ENCODE measurements at places on chromosomes 16 and 17.
A peak's percentile ranks its signal among the peaks of the same experiment; 100 is the strongest.

DNA sequence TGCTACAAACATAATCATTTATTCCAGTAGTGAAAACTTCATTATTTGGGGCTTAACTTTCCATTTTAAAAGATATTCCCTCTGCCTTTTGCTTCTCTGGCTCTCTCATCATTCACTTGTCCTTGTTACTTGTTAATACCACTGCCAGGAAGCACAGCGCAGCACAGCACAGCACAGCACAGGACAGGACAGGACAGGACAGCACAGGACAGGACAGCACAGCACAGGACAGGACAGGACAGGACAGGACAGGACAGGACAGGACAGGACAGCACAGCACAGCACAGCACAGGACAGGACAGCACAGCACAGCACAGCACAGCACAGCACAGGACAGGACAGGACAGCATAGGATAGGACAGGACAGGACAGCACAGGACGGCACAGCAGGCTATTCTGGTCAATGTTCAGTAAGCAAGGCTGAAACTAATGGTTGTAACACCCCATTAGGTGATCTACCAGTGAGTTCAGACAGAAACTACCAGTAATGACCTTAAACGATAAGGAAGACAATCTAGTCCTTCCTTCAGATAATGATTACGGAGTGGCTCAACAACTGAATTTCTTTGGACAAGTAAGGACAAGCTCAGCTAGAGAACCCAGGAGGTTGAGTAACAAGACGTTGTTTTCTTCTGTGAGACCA lies 31.9 kb downstream of the COG1 start:
- DNase-seq, result no peak

- no peak for DNase-seq
These were observed 38.4 kb downstream of the PTRH2 start for GRCh38 chr17:59668816-59669215.

DNA sequence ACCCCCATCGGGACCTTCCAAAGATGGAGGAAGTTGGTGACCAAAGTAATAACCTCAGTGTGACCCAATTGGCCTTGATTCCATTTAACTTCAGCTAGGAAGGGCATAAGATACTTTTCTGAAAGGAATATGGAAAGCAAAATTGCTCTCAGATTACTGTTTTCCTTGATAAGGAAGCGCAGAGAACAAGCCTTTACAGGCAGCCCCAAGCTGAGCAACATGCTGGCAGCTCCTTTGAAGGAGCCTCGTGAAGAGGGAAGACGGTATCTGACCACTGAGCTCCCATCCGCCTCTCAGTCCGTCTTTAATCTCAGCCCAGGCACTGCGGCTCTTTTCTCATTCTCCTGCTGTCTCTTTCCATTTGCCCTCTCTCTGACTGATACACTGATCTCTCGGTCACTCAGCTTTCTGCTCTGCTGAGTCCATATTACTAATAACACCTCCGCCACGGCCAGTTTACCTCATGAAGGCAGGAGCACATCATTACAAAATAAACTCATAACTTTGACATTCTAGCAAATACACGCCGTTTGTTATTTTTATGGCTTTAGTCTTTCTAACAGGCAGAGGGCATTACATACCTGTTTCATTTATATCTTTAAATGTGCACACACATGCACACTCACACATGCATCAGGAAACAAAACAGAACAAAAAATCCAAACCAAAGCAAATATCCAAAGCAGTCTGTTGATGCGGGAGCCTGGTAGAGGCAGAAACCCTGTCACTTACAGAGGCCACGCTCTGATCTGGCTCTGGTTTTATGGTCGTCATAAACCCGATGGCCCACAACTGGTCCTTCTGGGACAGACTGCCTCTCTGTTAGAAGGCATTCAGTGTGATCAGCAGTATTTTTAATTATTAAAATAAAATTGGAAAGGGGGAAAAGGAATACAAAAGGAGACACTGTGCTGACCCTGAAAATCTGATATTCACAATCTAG lies 183.2 kb downstream of the AATF start:
- no peak for DNase-seq

- peak; percentile 85 for DNase-seq
These were observed 1.4 kb upstream of the HES7 start for GRCh38 chr17:8125154-8125946.

DNA sequence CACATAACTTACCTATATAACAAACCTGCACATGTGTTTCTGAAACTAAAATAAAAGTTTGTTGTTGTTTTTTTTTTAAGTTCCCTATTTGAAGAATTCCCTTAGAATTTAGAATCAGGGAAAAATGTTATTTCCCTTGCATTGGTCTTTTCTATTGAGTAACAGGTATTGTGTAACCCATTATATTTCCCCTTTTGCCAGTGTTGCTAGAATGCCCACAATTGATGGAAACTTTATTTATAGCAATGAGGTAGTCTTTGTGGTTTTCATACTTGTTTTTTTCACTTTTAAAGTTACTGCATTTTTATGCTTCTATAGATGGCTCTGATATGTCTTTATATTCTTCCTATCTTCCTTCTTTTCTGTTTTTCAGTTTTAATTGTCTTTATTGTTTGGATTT lies 3.9 kb downstream of the NLRP1 start:
- DNase-seq, result no peak

DNA sequence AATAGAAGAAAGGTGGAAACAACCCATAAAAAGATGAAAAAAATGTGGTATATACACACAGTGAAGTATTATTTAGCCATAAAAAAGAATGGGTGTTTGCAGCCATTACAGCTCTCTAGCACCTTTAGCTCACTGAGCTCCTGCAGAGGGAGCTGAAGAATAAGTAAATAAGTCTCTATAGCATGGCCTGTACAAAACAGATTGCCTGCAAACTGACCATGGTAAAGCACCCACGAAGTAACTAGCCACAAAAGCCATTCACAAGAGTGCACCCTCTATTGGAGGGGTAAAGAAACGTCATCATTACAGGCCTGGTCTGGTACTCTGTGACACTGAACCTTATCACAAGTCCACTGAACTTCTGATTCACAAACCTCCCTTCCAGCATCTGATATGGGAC lies 76.3 kb downstream of the USP32 start:
- peak; percentile 52 for DNase-seq

GRCh38 chr17:44363613-44364159 lies at the start of gene FAM171A2:
Gene FAM171A2, minus strand, starts transcription at chr17:44363853. Its CDS starts 139 bp downstream, at chr17:44363714.
- DNase-seq, result peak; percentile 56

GRCh38 chr17:42720996-42721583 lies 23.8 kb downstream of the EZH1 start:
- DNase-seq, result peak; percentile 86

- DNase-seq, result no peak
These were observed 31.6 kb downstream of the HOXB1 start for GRCh38 chr17:48499248-48499647.

DNA sequence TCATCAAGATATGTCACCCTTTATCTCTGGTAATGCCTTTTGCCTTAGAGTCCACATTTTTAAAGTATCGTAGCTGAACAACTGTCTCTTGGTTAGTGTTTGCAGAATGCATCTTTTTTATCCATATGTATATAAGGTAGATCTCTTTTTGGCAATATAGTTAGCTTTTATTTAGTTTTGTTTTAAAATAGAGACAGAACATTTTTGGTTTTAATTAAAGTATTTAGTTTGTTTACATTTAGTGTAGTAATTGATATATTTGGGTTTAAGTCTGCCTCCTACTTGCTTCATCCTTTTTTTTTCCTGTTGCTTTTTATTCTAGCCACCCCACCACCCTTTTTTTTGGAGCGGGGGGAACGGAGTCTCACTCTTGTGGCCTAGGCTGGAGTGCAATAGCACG lies 184.6 kb upstream of the CHMP6 start:
- no peak for DNase-seq

Data from SK-MEL-5 (cell line).